Activated naive CD8-positive, alpha-beta T cell treated with anti-CD3 and anti-CD28 coated beads, Interleukin-2, amount 10 ng/mL, durations not matched to agents 7 days and 5 days (primary cell): ENCODE measurements at places on chromosomes 4 and X.

GRCh38 chr4:139389991-139390390, 63.9 kb upstream of the RAB33B start:
- H3K27ac ChIP-seq: no peak overlapping the region
- H3K4me1 ChIP-seq: peaks cover 16% of the 10 kb centered on the region
- H3K4me3 ChIP-seq: no peak overlapping the region
- H3K27me3 ChIP-seq: no peaks in the 10 kb centered on the region

GRCh38 chrX:152926923-152927322, 29.1 kb downstream of the ZNF185 start:
- no peak for DNase-seq
- no peak overlapping the region for H3K4me3 ChIP-seq
- no peaks in the 10 kb centered on the region for H3K27me3 ChIP-seq

GRCh38 chr4:56728512-56728911, 47.4 kb upstream of the HOPX start:
- no peak overlapping the region for H3K4me3 ChIP-seq
- DNase-seq: no peak
- no peak overlapping the region for H3K27ac ChIP-seq

DNA sequence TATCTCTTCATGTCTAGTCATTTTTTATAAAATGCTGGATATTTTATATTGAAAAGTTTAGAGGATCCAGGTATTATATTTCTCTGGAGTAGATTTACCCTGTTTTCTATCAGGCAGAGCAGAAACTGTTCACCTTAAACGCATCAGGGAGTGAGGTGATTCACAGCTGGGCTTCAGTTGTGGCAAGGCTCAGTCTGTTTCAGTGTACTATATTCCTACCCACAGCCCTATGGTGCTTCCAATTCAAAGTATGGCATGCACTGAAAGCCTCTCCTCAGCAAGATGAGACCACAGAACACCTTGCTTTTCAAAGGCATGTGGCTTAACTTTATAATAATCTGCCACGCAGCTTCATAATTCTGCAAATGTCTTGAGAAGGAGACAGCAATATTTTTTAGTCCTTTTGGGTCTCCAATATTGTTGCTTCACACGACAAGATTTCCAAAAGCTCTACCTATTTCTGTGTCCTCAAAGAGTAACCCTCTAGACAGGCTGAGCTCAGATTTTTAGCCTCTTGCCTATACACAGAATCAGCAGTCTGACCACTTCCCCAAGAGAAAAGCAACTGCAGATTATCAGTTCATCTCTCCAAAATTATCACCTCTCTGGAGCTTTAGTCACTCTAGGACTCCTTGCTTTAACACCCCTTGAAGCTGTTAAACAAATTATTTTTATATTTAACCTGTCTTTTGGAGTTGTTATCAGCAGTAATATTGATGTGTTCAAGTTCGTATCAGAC, 24.4 kb downstream of the PRDM5 start:
- no peak overlapping the region for H3K4me3 ChIP-seq
- DNase-seq: no peak
- peaks cover 2% of the 10 kb centered on the region for H3K36me3 ChIP-seq
- no peak overlapping the region for H3K27ac ChIP-seq
- H3K4me1 ChIP-seq: peaks cover 3% of the 10 kb centered on the region
- H3K27me3 ChIP-seq: no peaks in the 10 kb centered on the region

DNA sequence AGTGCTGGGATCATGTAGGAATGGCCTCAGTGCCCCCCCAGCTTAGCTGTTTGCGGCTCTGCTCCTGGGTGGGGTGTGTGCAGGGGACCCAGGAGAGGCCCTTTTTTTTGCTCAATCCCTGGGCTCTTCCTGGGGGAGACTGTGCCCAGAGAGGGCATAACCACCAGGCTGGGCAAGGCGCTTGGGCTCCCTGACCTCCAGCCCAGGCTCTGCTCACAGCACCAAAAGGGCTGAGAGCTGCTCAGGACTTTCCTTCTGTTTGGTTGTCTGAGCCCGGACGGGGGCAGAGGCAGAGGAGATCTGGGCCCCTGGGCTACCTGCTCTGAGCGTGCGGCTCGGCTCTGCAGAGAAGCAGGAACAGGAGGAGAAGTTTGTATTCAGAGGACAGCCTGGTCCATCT, 64.7 kb downstream of the PSAPL1 start:
- H3K27me3 ChIP-seq: no peaks in the 10 kb centered on the region
- no peak overlapping the region for H3K27ac ChIP-seq
- no peaks in the 10 kb centered on the region for H3K36me3 ChIP-seq

- H3K36me3 ChIP-seq: no peaks in the 10 kb centered on the region
- peak; percentile 33 for DNase-seq
- peaks cover 36% of the 10 kb centered on the region for H3K27me3 ChIP-seq
- H3K4me1 ChIP-seq: peaks cover 26% of the 10 kb centered on the region
- peak overlapping the region; percentile 40 for H3K4me3 ChIP-seq
- H3K27ac ChIP-seq: peak overlapping the region; percentile 30
Measured at GRCh38 chrX:40009462-40009851, 88.3 kb downstream of the BCOR start.

DNA sequence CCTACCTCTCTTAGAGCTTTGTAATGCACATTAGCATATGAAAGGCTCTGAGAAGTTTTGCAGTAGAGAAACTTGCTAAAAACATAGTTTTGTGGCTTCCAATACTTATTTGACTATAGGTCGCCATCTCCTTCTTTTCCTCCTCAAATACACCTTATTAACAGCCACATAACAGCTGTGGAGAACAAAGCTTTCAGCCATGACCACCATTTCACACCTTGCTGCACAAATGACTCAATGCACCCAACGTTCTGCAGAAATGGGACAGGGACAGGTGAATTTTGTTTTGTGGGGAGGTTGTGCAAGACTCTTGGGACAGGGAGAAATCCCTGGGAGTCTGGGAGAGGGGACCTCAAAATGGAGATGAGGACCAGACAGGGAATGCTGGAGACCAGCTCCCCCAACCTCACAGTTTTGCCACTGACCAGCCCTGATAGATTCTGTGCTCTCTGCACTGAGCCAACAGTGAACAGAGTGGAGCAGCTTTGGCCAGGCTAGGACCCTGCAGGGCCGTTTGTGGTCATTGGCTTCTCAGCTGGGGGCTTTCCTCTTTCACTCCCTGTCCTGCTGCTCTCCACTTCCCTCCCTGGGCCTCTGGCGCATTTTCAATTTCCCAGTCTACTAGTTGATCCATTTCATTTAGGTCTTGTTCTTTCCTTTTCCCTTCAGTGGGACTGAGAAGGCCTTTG, 16.6 kb downstream of the FRMPD3 start:
- no peak overlapping the region for H3K27ac ChIP-seq
- H3K36me3 ChIP-seq: no peaks in the 10 kb centered on the region
- peaks cover 3% of the 10 kb centered on the region for H3K27me3 ChIP-seq
- no peaks in the 10 kb centered on the region for H3K4me1 ChIP-seq
- DNase-seq: no peak

- H3K27me3 ChIP-seq: no peaks in the 10 kb centered on the region
- H3K36me3 ChIP-seq: no peaks in the 10 kb centered on the region
- H3K27ac ChIP-seq: no peak overlapping the region
- H3K4me3 ChIP-seq: no peak overlapping the region
- H3K4me1 ChIP-seq: no peaks in the 10 kb centered on the region
- DNase-seq: no peak
Measured at GRCh38 chr4:19473569-19473968, 778.1 kb upstream of the SLIT2 start.

- DNase-seq: no peak
- H3K27ac ChIP-seq: no peak overlapping the region
- no peak overlapping the region for H3K4me3 ChIP-seq
- no peaks in the 10 kb centered on the region for H3K4me1 ChIP-seq
- no peaks in the 10 kb centered on the region for H3K36me3 ChIP-seq
Measured at GRCh38 chr4:3786196-3786869, 20.1 kb downstream of the ADRA2C start.

DNA sequence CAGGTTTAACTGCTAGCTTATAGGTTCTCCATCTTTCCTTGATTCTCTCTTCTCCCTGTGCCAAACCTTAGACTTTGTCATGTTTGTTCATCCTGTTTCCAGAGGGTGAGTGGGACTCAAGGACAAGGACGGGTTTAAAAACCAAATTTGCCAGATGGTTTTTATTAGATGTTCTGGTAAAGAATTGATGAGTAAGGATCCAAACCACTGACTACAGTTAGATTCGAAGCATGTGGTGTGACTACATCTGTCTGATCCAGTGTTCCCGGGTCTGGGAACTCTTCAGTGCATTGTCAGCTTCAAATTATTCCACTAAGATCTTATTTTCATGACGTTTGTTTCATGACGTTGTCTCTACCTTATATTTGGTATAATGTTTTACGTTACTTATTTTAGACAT, 37.5 kb downstream of the MTMR1 start:
- DNase-seq: no peak
- peaks cover 5% of the 10 kb centered on the region for H3K4me1 ChIP-seq
- peaks cover 22% of the 10 kb centered on the region for H3K36me3 ChIP-seq
- no peak overlapping the region for H3K27ac ChIP-seq
- H3K27me3 ChIP-seq: no peaks in the 10 kb centered on the region
- H3K4me3 ChIP-seq: no peak overlapping the region

GRCh38 chrX:40041915-40042314, 55.8 kb downstream of the BCOR start:
- H3K4me3 ChIP-seq: peak overlapping the region; percentile 20
- H3K27ac ChIP-seq: peak overlapping the region; percentile 73
- peaks cover 18% of the 10 kb centered on the region for H3K4me1 ChIP-seq
- H3K36me3 ChIP-seq: peaks cover 6% of the 10 kb centered on the region
- DNase-seq: peak; percentile 33

DNA sequence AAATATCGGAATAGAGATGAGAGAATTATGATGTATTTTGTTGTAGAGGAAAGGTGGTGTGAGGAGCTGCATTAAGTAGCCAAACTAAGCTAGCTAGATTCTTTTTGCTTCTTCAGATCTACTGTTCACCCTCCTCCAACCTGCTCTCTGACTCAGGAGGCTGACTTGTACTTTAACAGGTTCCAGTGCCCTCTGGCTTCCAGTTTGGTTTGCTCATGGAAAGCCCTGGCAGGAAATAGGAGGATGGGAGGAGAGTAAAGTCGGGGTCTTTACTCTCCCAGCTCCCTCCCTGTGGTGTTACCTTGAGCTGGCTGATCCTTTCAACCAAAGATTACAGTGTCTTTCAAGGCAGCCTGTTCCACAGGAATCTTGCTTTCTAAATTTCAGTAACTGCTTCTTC, 277.0 kb upstream of the EDA2R start:
- no peak overlapping the region for H3K27ac ChIP-seq
- H3K4me3 ChIP-seq: no peak overlapping the region
- DNase-seq: no peak
- no peaks in the 10 kb centered on the region for H3K4me1 ChIP-seq

GRCh38 chrX:10506781-10507180, 113.6 kb downstream of the MID1 start:
- DNase-seq: no peak
- no peak overlapping the region for H3K27ac ChIP-seq
- no peaks in the 10 kb centered on the region for H3K36me3 ChIP-seq
- no peak overlapping the region for H3K4me3 ChIP-seq

- no peak overlapping the region for H3K4me3 ChIP-seq
- H3K4me1 ChIP-seq: peaks cover 4% of the 10 kb centered on the region
- H3K36me3 ChIP-seq: no peaks in the 10 kb centered on the region
Measured at GRCh38 chrX:17005712-17006368, 59.4 kb downstream of the REPS2 start.

DNA sequence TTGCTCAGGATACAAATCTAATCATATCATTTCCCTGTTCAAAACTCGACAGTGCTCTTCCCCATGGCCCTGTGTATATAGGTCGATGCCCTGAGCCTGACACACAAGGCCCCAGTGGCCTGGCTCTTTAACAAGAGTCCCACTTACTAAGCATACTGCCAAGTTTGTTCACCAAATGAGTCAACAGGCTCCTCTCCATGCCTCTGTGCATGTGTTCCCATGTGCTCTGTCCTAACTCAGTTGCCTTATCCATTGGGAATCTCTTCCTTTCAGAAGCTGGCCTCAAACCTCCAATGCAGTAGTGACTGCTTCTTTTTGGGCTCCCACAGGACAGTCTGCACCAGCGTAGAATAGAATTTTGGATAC, 18.9 kb upstream of the CXCR3 start:
- peaks cover 17% of the 10 kb centered on the region for H3K4me1 ChIP-seq
- DNase-seq: no peak
- peaks cover 3% of the 10 kb centered on the region for H3K36me3 ChIP-seq
- H3K27ac ChIP-seq: peak overlapping the region; percentile 82

- DNase-seq: no peak
- H3K27me3 ChIP-seq: no peaks in the 10 kb centered on the region
- H3K4me3 ChIP-seq: no peak overlapping the region
- H3K27ac ChIP-seq: no peak overlapping the region
Measured at GRCh38 chr4:115529126-115529525, 415.7 kb upstream of the NDST4 start.
